Common myeloid progenitor, CD34-positive (primary cell): ENCODE measurements at places on chromosomes 11 and 22.

DNA sequence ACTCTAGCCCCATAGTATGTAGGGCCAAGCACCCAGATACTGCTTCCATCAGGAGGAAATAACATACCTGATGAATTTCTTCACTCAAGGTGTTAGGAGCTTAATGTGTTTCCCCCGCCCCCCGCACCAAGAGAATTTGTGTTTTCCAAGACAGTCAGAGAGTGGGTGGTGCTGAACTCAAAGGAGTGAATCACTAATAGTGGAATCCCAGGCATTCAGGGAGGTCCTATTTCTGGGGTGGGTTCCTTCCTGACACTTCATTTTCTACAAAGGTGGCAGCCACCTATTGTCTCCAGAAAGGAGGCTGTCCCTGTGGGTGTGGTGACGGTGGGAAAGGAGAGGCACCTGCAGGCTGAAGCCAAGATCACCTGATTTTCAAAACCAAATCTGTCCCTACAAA is 50.8 kb upstream of the ELF5 start:
- DNase-seq, result no peak

- no peak for DNase-seq
Measured at GRCh38 chr11:86624366-86624765, 48.0 kb downstream of the ME3 start.

GRCh38 chr11:30825723-30826122 is 239.6 kb upstream of the MPPED2 start:
- DNase-seq, result no peak

DNA sequence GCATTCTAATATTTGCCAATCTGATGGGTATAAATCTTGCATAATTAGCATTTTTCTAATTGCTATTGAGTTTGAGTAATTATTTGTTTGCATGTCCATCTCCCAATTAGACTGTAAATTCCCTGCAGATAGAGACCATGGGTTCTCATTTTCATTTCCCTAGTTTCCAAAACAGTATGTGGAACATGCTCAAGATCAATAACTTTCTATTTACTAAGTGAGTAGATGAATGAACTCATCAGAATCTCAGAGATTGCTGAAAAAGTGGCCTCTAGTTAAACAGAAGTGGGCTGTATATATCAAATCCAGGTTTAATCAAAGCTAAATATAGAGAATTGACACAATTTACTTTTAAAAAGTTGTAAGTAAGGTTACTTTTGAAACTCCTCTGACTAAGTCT is 138.0 kb upstream of the PGR start:
- DNase-seq, result no peak

DNA sequence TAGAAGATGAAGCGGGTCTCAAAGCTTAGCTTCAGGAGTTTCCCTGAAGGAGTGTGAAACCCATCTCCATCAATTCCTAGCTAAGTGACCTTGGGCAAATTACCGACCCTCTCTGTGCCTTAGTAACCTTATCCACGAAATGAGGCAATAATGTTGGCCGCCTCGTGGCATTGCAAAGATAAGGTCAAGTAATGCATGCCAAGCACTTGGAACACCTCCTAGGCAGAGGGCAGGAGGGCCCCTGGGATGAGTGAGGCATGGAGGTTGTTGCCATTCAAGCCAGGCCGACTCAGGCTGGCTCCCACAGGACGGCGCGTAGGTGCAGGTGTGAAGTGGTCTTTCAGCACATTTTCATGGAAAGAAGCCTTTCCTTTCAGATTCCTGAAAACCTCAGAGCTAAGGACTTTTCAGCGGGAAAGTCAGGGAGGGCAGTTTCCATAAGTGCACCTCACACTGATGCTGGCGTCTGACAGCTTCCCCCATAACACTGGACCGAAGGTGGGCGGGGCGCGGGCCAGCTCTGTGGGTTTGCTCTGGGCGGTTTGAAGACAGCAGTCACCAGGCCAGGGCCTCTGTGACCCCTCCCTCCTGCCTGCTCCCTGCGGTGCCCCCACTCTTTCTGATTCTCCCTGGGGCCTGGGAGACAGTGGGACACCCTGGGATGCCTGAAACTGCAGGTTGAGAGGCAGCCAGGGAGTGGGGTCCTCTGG is 25.2 kb downstream of the RPS6KA4 start:
- no peak for DNase-seq

DNA sequence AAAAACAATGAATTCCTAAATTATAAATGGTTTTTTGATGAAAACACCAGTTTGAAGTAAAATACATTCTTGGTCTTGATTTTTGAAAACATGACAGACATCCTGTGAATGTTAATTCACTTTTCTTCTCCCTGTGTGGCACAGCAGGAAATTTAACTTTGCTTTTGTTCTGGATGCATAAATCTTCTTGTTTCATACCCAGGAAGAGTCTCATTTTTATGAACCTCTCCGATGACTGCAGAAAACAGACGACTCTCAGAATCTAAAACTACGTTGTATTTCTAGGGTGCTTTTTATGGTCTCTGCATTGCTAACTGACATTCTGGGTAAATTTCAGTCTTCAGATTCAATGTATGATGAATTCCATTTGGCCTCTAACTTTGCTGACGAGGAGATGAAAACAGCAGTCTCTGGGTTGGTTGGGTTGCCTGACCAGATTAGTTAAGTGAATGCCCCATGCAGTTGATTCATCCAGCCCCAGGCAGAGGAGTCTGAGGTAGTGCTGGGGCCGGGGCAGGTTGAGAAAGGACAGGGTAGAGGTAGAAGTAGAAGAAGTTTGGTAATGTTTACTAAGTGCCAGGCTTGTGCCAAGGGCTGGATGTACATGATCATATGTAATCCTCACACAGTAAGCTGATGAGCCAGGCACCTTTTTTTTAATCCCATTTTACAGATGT is 20.1 kb downstream of the TCP11L1 start:
- no peak for DNase-seq

DNA sequence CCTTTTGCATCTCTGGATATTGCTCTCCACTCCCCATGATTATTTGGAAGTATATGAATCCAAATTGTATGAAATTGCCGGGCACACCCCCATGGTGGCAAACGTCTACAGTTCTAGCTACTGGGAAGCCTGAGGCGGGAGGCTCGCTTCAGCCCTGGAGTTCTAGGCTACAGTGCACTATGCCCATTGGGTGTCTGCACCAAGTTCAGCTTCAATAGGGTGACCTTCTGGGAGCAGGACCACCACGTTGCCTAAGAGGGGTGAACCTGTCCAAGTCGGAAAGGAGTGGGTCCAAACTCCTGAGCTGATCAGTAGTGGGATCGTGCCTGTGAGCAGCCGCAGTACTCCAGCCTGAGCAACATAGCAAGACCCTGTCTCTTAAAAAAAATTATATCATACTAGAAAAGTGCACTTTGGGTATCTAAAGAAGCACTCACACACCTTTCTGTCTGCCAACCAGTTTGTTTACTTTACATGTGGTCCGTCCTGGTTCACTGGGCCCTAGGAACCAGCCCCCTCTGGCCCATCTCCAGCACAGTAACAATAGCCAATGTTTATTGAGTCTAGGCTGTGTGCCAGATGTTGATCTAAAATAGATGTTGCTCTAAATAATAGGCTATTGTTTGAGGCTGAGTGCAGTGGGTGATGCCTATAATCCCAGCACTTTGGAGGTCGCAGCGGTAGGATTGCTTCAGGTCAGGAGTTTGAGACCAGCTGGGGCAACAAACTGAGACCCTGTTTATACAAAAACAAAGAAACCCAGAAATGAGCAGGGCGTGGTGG is 16.4 kb upstream of the KAT5 start:
- DNase-seq, result no peak

GRCh38 chr11:68695531-68695930 is 11.2 kb downstream of the GAL start:
- peak; percentile 81 for DNase-seq

GRCh38 chr22:23122992-23123803 is 18.6 kb downstream of the RSPH14 start:
- DNase-seq, result no peak

DNA sequence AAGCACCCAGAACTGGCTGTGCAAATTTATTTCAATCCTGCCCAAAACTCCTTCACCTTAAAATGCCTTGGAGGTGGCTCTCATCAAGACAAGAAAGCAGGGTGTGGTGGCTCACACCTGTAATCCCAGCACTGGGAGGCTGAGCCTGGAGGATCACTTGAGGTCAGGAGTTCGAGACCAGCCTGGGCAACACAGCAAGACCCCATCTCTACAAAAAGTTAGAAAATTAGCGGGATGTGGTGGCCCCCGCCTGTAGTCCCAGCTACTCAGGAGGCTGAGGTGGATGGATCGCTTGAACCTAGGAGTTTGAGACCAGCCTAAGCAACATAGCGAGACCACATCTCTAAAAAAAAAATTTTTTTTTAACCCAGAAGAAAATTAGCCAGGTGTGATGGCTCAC is 689 bp upstream of the RAB39A start:
- no peak for DNase-seq

GRCh38 chr11:1505480-1505879 is 18.9 kb upstream of the MOB2 start:
- DNase-seq, result no peak

- DNase-seq, result no peak
Measured at GRCh38 chr11:119626871-119627270, 102.1 kb downstream of the NECTIN1 start.

DNA sequence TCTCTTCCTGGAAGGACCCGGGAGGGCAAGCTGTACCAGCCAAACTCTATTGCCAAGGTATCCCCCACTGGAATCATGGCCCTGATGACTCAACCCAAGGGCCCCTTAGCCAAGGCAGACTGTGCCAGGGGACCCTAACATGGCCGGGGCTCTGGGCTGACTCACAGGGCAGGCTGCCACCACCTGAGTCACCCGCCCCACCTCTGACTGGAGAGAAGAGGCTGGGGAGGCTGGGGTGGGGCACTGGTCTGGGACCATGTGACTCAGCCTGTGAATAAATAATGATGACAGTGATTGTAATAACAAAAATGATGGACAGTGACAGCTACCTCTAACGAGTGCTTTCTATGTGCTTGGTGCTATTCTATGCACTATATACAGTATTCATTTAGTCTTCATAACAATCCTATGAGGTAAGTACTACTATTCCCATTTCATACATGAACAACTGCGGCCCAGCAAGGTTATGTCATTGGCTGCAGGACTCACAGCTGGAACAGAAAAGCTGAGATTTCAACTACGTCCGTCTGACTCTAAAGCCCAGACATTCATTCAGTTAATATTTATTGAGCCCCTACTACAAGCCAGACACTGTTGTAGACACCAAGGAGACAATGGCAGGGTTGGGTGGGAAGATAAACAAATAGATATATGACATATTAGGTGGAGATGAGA is 84.2 kb downstream of the FBXO7 start:
- DNase-seq, result peak; percentile 17

DNA sequence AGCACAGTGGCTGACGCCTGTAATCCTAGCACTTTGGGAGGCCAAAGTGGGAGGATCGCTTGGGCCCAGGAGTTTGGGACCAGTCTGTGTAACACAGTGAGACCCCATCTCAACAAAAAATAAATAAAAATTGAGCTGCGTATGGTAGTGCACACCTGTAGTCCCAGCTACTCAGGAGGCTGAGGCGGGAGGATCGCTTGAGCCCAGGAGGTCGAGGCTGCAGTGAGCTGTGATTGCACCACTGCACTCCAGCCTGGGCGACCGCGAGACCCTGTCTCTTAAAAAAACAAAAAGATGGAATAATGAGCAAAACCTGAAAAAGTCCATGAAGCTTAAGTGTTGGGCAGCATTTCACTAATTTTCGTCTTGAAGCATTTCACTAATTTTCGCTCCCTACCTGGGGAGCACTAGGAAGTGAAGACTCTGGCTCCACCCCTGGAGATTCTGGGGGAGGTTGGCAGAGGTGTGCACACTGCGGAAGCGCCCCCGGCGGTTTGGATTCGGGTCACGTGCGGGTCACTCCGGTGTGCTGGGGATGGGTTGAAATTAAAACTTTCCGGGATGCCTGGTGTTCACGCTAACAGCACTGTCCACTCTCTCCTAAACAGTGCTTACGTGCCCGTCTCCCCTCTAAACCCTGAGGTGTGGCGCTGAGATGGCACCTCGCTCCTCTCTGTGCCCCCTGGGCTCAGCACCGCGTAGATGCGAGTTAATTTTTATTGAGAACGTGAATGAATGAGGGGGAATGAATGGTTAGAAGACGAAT is 906 bp upstream of the NAA40 start:
- DNase-seq, result no peak

GRCh38 chr22:47151490-47151889 is 389.0 kb downstream of the TBC1D22A start:
- peak; percentile 11 for DNase-seq

DNA sequence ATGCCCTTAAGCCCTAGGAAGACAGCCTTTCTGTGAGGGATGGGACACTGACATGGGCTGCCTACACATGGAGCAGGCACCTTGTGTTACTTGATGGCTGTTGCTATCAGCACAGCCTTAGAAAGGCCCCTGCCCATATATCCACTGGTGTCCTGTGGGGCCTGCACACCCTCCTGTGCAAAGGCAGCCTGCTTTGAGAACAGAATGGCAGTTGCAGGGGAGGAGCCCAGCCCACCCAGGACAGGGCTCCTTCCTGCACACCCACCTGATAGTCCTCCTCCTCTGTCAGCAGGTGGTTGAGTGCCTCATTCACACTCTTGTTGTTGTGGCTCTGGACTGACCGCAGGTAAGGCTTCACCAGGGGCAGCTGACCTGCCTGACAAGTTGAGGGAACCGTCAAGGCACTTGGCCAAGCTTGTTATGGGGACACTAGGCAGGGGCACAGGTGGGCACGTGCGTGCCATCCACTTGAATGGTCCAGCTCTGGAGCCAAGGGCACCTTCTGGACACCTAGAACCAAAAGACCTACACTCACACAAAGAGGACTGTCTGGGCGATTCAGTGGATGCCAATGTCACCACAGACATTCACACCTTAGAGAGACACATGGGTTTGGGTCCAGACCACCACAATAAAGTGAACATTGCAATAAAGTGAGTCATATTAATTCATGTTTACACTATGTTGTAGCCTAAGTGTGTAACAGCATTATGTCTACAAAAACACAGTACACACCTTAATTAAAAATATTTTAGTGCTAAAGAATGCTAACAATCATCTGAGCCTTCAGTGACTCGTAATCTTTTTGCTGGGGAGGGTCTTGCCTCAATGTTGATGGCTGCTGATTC is 9.4 kb upstream of the SLC25A1 start:
- DNase-seq, result no peak

DNA sequence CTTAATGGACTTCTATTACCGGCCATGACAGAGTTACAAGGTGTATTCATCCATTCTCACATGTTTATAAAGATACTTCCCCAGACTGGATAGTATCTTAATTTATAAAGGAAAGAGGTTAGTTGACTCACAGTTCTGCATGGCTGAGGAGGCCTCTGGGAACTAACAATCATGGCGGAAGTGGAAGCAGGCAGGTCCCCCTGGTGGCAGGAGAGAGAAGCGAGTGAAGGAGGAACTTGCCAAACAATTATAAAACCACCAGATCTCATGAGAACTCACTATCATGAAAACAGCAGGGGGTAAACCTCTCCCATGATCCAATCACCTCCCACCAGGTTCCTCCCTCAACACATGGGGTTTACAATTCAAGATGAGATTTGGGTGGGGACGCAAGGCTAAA is 170.0 kb upstream of the PDGFD start:
- DNase-seq, result peak; percentile 19

- DNase-seq, result no peak
Measured at GRCh38 chr22:45598596-45599217, 72.9 kb upstream of the ATXN10 start.
